ENCODE measurements at places on chromosomes 2 and 18.

- no peak for DNase-seq
Observed at GRCh38 chr18:36199691-36200295, 12.5 kb downstream of the MOCOS start.

GRCh38 chr2:203476881-203477280 lies 58.2 kb downstream of the RAPH1 start:
- DNase-seq, result no peak

DNA sequence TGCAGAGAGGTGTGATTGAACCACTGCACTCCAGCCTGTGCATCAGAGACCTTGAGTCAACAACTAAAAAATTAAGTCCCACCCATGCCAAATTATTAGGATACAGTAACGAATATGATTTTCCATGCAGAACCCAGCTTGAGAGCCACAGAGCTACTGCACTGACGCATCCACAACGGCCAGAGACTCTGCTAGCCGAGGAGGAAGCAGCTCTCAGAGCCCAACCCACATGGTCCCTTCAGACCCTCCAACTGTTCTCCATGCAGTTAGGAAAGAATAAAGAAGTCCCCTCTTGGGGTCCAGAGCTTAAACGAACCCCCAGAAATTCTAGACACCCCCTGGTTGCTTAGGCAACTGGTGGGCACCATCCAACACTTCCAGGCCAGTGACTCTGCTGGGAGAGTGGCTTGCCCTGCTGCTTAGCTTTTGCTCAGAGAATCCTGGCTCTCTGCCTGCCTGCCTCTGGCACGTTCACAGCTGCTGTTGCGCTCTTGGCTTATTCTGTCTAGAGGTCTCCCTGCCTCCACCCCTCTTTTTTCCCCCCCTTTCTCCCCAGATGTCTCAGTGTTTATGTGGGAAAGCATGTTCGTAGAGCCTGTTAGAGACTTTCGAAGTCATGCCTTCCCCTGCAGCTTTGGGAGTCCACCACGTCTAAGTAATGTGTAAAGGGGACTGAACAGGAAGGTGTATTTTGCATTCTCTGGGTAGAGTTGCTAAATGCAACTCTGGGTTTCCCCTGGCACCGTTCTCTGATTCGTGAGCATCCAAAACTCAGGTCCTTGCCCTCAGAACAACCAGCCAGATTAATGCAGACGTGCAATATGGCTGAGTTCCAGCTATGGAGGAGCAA lies 26.0 kb upstream of the SP3 start:
- DNase-seq, result no peak

DNA sequence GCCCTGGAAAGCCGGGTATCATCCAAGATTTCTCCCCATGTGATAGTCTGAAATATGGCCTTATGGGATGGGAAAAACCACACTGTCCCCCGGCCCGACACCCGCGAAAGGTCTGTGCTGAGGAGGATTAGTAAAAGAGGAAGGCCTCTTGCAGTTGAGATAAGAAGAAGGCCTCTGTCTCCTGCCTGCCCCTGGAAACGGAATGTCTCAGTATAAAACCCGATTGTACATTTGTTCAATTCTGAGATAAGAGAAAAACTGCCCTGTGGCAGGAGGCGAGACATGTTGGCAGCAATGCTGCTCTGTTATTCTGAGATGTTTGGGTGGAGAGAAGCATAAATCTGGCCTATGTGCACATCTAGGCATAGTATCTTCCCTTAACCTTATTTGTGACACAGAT lies 26.8 kb downstream of the RUFY4 start:
- no peak for DNase-seq

DNA sequence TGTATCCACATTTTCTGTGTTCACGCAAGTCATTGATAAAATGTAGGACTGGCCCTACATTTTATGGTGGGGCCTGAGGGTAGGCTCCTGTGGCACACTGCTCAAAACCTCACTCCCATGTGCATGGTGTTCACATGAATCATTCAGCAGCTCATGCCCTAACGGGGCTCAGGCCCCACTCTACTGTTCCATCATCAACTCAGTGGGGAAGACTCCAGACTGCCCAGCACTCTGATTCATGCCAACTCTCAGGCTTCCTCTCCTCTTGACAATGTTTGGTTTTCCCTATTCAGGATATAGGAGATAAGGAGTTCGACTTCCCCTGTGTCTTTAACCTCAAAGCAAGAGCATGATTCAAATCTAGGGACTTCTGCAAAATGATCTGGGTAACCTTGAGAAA lies 92.0 kb upstream of the BOD1L2 start:
- no peak for DNase-seq

DNA sequence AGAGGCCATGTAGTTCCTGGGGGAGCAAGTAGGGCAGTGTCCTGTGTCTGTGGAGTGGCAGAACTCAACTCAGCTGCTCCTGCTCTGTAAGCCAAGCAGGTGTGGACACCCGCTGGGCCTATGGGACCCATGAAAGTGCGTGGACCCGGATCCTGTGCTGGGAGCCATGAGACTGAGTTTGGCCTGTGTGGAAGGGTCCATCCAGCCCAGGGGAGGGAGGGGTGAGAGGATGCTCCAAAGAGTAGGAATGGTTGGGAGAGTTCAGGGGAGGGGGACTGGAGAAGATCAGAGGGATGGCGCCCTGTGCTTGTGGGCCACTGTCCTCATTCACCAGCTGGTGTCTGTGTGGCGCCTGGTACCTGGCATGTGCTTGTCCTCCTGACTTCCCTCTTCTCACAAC lies 226.4 kb upstream of the HS6ST1 start:
- DNase-seq, result no peak

Data from HL-60 (cell line).